ENCODE measurements at places on chromosomes 1 and 21.

GRCh38 chr21:33219954-33220353 lies 9.8 kb upstream of the IFNAR2 start:
- DNase-seq: no peak

- no peak for DNase-seq
Measured at GRCh38 chr1:41678111-41678878, 193.8 kb upstream of the EDN2 start.

- no peak for DNase-seq
Measured at GRCh38 chr1:186454981-186455380, 5.9 kb downstream of the PDC start.

DNA sequence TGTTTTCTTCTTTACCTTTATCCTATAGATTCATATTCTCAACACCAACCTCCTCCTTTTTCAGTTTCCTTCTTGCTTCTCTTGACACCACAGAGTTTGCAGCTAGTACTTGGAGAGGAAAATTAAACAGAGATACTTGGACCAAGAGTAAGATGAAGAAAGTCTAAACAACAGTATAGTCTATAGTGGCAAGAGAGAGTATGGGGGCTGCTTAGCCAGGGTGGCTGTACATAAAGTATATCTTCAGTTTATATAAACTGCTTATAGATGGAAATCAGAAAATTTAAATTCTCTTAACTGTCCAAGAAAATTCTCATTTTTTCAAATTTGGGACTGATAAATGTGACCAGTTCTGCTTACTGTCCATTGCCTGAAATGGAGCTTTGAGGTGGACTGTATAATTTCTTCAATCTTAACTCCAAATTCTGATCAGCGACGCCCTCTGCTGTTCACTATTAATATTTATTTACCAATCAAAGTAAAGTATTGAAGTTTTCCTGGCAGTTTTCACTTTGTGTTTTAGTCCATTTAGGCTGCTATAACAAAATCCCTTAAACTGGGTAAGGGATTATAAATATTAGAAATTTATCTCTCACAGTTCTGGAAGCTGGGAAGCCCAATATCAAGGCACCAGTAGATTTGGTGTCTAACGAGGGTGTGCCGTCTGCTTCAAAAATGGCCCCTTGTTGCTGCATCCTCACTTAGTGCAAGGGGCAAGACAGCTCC lies 14.8 kb upstream of the METTL18 start:
- DNase-seq: peak; percentile 24
